ENCODE measurements at places on chromosomes 16 and 17.

DNA sequence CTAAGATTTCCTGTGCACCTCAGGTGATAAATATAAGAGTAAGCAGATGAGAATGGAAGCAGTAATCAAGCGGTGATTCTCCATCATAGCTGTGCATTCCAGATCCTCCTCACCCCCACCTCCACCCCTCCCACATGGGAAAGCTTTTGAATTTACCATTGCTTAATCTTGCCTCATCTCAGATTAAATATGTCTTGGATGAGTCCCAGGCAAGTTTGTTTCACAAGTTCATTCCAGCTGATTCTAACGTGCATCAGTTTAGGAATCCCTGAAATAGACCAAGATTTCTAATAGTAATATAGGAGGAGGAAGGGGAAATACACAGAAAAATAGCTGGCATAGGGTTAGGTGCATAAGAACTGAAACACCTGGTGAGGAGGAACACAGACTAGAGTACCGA is 396.2 kb upstream of the KIF2B start:
- H3K4me3 ChIP-seq, result no peak overlapping the region
- DNase-seq, result no peak
- no peak overlapping the region for H3K27ac ChIP-seq
- H3K27me3 ChIP-seq, result no peaks in the 10 kb centered on the region
- H3K36me3 ChIP-seq, result no peaks in the 10 kb centered on the region

- H3K4me1 ChIP-seq, result no peaks in the 10 kb centered on the region
- peaks cover 7% of the 10 kb centered on the region for H3K27me3 ChIP-seq
- no peak overlapping the region for H3K27ac ChIP-seq
- H3K36me3 ChIP-seq, result no peaks in the 10 kb centered on the region
- peak; percentile 85 for DNase-seq
- no peak overlapping the region for H3K4me3 ChIP-seq
Observed at GRCh38 chr17:8994319-8994718, 27.0 kb upstream of the NTN1 start.

DNA sequence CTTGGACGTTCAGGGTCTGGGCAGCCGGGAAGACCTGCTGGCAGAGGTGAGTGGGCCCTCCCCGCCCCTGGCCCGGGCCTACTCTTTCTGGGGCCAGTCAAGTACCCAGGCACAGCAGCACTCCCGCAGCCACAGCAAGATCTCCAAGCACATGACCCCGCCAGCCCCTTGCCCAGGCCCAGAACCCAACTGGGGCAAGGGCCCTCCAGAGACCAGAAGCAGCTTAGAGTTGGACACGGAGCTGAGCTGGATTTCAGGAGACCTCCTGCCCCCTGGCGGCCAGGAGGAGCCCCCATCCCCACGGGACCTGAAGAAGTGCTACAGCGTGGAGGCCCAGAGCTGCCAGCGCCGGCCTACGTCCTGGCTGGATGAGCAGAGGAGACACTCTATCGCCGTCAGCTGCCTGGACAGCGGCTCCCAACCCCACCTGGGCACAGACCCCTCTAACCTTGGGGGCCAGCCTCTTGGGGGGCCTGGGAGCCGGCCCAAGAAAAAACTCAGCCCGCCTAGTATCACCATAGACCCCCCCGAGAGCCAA is 8.6 kb upstream of the ABCC3 start:
- peak; percentile 69 for DNase-seq
- no peak overlapping the region for H3K27ac ChIP-seq
- no peaks in the 10 kb centered on the region for H3K36me3 ChIP-seq
- peaks cover 20% of the 10 kb centered on the region for H3K4me1 ChIP-seq
- H3K27me3 ChIP-seq, result peaks cover 49% of the 10 kb centered on the region

DNA sequence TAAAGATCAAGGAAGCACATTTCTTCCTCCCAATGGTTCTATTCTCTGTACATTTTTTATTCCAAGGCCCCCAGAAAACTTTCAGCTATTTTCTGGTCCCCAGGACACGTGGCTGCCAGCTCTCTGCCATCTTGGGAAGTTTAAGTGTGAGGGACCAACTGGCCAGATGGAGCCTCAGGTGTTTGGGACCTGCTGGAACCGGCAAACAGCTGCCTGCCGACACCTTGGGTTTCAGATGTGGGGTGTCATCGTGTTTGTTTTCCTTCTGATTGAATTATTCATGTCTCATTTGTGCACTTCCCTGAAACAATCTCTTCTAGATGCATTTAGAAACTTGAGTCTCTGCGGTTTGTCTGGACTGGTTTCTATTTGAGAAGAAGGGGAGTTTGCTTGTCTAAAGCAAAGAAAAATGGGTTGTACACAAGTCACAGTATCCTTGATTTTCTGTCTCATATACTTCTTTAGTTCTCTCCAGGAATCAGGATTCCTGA is 386.5 kb downstream of the SLC39A11 start:
- no peaks in the 10 kb centered on the region for H3K27me3 ChIP-seq
- no peak overlapping the region for H3K27ac ChIP-seq
- H3K4me3 ChIP-seq, result no peak overlapping the region
- H3K36me3 ChIP-seq, result no peaks in the 10 kb centered on the region

- no peak overlapping the region for H3K27ac ChIP-seq
- DNase-seq, result no peak
- H3K4me3 ChIP-seq, result no peak overlapping the region
Observed at GRCh38 chr16:73692861-73693260, 603.8 kb upstream of the PSMD7 start.

DNA sequence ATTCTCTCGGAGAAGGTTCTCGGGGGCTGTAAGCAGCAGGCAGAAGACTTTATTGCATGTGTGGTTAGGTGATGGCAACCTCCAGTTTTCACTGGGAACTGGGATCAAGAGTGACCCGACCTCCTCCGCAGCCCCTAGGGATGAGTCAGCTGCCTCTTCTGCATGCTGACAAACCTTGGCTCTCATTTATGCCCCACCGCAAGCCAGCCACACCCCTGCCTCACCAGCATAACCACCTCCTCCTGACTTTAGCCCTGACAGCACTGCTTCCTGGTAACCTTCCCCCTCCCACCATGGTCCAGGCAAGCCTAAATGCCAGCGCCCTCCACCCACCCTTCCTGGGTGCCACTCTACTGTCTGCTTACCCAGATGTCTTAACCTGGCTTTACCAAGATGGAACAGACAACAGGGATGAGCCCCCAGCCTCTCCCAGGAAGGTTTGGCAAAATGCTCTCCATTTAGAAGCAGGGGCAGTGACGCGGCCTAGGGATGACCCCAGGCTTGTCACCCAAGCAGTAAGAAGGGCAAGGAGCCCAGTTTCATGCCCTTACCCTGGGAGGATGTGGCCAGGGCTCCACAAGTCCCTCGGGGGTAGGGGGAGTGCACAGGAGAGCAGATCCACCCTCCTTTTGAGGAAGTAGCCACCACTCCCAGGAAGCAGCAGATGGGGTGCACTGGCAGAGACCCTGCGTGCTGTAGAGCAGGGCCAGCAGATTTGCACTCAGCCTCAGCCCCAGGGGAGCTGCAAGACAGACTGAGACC is 73.5 kb downstream of the GOSR1 start:
- no peaks in the 10 kb centered on the region for H3K36me3 ChIP-seq
- H3K27ac ChIP-seq, result no peak overlapping the region
- H3K4me1 ChIP-seq, result no peaks in the 10 kb centered on the region
- H3K4me3 ChIP-seq, result no peak overlapping the region

DNA sequence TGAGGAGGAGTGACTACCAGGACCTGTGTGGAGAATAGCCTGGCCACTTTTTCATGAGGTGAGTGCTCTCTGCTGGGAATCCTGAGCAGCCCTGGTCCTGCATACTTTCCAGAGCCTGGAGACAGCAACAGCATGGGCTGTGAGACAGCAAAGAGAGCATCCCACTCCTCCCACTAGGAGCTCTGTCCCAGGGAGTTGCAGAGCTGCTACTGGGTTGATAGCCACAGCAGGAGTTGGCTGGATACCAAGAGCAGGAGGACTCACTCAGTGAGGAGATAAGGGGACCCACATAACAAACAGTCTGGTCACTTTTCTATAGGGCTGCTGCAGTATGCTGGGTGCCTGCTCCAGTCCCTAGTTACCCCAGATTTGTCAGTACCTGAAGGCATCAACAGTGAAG is 439.3 kb upstream of the CDH8 start:
- H3K4me1 ChIP-seq, result no peaks in the 10 kb centered on the region
- H3K27ac ChIP-seq, result no peak overlapping the region
- no peaks in the 10 kb centered on the region for H3K36me3 ChIP-seq
- H3K27me3 ChIP-seq, result no peaks in the 10 kb centered on the region
- DNase-seq, result no peak

- no peaks in the 10 kb centered on the region for H3K36me3 ChIP-seq
- no peak overlapping the region for H3K4me3 ChIP-seq
- DNase-seq, result peak; percentile 55
- peaks cover 10% of the 10 kb centered on the region for H3K4me1 ChIP-seq
Observed at GRCh38 chr17:17663160-17664063, 17.8 kb upstream of the RAI1 start.

GRCh38 chr17:73232587-73233373 is 28.9 kb downstream of the CPSF4L start:
- H3K27ac ChIP-seq, result peak overlapping the region; percentile 89
- H3K4me3 ChIP-seq, result peak overlapping the region; percentile 97
- DNase-seq, result peak; percentile 61
- peaks cover 40% of the 10 kb centered on the region for H3K4me1 ChIP-seq
- no peaks in the 10 kb centered on the region for H3K27me3 ChIP-seq

- no peak overlapping the region for H3K27ac ChIP-seq
- DNase-seq, result no peak
- H3K36me3 ChIP-seq, result no peaks in the 10 kb centered on the region
- H3K4me3 ChIP-seq, result peak overlapping the region; percentile 17
- H3K27me3 ChIP-seq, result peaks cover 61% of the 10 kb centered on the region
Observed at GRCh38 chr16:55331648-55332185, 7.7 kb downstream of the IRX6 start.

DNA sequence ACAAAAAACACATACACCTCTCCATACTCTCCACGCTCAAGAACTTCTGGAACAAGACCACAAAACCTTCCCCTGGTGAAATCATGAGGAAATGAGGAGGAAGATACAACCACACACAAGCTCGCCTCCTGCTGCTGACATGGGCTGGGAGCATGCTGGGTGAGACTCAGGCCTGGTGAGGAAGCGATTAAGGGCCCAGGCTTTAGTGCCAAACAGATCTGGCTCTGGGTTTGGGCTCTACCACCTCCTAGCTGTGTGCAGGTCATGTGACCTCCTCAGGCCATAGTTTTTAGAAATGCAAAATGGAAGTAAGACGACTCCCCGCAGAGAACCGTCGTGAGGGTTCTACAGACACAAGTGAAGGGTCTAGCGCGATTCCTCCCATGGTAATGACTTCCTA is 41.3 kb downstream of the VAC14 start:
- no peak overlapping the region for H3K4me3 ChIP-seq
- no peaks in the 10 kb centered on the region for H3K4me1 ChIP-seq
- no peak overlapping the region for H3K27ac ChIP-seq
- H3K27me3 ChIP-seq, result no peaks in the 10 kb centered on the region
- peaks cover 87% of the 10 kb centered on the region for H3K36me3 ChIP-seq
- DNase-seq, result no peak

- no peaks in the 10 kb centered on the region for H3K27me3 ChIP-seq
- no peaks in the 10 kb centered on the region for H3K36me3 ChIP-seq
- peaks cover 14% of the 10 kb centered on the region for H3K4me1 ChIP-seq
- no peak overlapping the region for H3K27ac ChIP-seq
Observed at GRCh38 chr17:5047446-5047845, 12.2 kb upstream of the SLC52A1 start.

DNA sequence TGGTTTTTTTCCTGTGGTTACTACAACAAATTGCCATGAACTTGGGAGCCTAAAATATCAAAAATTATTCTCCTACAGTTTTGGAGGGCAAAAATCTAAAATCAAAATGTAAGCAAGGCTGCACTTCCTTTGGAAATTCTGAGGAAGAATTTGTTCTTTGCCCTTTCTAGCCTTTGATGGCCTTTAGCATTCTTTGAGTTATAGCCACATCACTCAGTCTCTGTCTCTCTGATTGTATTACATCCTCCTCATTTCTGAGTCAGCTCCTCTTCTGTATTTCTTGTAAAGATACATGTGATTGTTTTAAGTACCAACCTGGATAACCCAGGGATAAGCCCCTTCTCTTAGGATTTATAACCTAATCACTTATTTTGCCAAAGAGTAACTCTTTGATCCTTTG is 282.0 kb downstream of the BCAS3 start:
- H3K27ac ChIP-seq, result no peak overlapping the region
- DNase-seq, result no peak
- H3K36me3 ChIP-seq, result no peaks in the 10 kb centered on the region
- no peak overlapping the region for H3K4me3 ChIP-seq

DNA sequence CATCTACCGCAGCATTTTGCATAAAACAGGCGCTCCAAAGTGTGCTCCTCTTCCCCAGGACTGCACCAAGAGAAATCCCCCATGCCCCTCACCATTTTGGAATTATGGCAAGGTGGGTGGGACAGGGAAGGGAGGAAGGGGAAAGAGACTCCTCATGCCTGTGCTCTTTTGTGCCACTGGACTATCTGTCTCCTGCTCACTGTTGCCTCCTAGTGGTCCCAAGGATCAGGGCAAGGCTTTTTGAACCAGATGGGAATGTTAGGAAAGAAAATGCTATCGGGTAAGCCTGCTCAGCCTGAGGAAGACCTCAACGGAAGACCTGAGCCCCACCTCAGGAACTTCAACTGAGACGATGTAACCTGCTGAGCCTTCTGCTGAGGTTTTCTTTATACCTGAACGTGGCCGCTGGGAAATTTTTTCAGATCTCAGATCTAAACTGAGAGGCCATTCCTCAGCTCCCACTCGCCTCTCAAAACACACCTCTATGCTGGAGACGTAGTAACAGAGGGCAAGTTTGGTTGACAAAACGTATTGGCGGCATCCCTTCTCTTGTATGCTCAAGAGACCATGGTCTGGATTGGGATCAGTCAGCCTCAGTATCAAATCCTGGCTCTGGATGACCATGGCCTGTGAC is 58.3 kb downstream of the SPACA3 start:
- peaks cover 5% of the 10 kb centered on the region for H3K27me3 ChIP-seq
- no peaks in the 10 kb centered on the region for H3K36me3 ChIP-seq
- no peak overlapping the region for H3K27ac ChIP-seq
- H3K4me1 ChIP-seq, result no peaks in the 10 kb centered on the region
- DNase-seq, result no peak
- no peak overlapping the region for H3K4me3 ChIP-seq

- no peak for DNase-seq
- peaks cover 76% of the 10 kb centered on the region for H3K4me1 ChIP-seq
- H3K27ac ChIP-seq, result peak overlapping the region; percentile 65
- H3K36me3 ChIP-seq, result no peaks in the 10 kb centered on the region
- no peaks in the 10 kb centered on the region for H3K27me3 ChIP-seq
- no peak overlapping the region for H3K4me3 ChIP-seq
Observed at GRCh38 chr16:24983561-24983960, 31.6 kb downstream of the ARHGAP17 start.

- H3K4me3 ChIP-seq, result no peak overlapping the region
- no peaks in the 10 kb centered on the region for H3K36me3 ChIP-seq
- no peak for DNase-seq
- no peak overlapping the region for H3K27ac ChIP-seq
- H3K4me1 ChIP-seq, result no peaks in the 10 kb centered on the region
Observed at GRCh38 chr16:54974367-54974766, 43.7 kb downstream of the IRX5 start.

- no peak overlapping the region for H3K27ac ChIP-seq
- H3K4me1 ChIP-seq, result peaks cover 9% of the 10 kb centered on the region
- no peaks in the 10 kb centered on the region for H3K27me3 ChIP-seq
- no peak for DNase-seq
- H3K36me3 ChIP-seq, result peaks cover 11% of the 10 kb centered on the region
- H3K4me3 ChIP-seq, result no peak overlapping the region
Observed at GRCh38 chr17:81128774-81129173, 36.5 kb upstream of the PVALEF start.

GRCh38 chr16:85514598-85515318 is 98.4 kb upstream of the GSE1 start:
- no peaks in the 10 kb centered on the region for H3K36me3 ChIP-seq
- peaks cover 21% of the 10 kb centered on the region for H3K4me1 ChIP-seq
- DNase-seq, result peak; percentile 72
- H3K27me3 ChIP-seq, result no peaks in the 10 kb centered on the region

- no peak for DNase-seq
- no peak overlapping the region for H3K4me3 ChIP-seq
- peaks cover 47% of the 10 kb centered on the region for H3K36me3 ChIP-seq
- H3K27me3 ChIP-seq, result no peaks in the 10 kb centered on the region
- peaks cover 5% of the 10 kb centered on the region for H3K4me1 ChIP-seq
Observed at GRCh38 chr17:76479515-76480060, 12.2 kb downstream of the AANAT start.
